Stimulated activated CD8-positive, alpha-beta memory T cell treated with anti-CD3 and anti-CD28 coated beads, Interleukin-15, amount 100 ng/mL, for 1 hour (primary cell): ENCODE measurements at places on chromosomes 2 and 18.

DNA sequence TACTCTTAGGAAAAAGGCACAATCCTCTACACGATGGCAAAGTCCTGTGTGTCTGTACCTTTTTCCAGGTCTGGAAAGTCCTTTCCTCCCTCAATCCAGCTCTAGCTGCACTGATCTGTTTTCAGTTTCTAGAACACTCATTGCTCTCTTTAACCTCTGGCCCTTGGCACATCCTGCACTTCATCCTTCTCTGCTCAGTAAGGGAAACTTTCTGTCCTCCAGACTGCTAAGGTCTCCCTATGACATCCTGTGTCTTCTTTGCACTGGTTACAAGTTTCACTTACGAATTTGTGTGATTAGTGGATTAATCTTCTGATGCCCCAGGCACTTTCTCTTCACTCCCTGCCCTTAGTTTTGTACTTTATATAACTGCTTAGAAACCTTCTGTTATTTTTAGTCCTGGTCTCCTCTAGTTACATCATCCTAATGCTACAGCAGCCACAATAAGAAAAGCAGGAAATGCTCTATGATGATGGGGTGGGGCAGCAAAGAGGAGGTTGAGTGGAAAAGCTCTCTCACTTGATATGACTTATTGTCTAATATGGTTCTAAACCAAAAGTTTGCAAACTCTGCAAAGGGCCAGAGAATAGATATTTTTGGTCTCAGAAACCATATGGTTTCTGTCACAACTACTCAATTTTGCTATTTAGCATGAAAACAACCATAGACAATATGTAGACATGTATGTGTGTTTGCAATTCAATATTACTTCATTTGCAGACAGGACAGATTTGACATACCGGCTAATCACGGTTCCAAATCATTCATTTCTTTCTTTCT is 568.2 kb downstream of the THSD7B start:
- DNase-seq: no peak

DNA sequence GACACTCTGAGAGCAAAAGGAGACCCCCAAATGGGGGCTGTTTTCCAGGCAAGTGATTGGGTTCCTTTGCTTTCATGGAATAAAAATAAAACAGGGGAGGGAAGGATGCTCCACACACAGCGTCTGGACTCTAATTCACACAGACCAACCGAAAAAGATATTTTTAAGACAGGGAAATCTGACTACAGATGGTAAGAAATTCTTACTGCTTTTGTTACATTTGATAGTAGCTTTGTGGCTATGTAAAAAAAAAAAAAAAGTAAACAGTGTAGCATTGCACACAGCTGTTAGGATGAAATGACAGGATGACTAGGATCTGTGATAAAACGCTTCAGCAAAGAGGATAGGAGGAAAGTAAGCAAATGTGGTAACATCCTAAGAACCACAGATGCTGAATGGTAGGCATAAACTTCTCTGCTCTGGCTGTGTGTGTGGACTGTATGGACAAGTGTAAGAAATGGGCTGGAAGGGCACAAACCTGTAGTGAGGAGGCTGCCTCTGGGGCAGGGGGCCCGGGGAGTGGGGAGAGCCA is 207.6 kb downstream of the ANAPC1 start:
- DNase-seq: no peak

DNA sequence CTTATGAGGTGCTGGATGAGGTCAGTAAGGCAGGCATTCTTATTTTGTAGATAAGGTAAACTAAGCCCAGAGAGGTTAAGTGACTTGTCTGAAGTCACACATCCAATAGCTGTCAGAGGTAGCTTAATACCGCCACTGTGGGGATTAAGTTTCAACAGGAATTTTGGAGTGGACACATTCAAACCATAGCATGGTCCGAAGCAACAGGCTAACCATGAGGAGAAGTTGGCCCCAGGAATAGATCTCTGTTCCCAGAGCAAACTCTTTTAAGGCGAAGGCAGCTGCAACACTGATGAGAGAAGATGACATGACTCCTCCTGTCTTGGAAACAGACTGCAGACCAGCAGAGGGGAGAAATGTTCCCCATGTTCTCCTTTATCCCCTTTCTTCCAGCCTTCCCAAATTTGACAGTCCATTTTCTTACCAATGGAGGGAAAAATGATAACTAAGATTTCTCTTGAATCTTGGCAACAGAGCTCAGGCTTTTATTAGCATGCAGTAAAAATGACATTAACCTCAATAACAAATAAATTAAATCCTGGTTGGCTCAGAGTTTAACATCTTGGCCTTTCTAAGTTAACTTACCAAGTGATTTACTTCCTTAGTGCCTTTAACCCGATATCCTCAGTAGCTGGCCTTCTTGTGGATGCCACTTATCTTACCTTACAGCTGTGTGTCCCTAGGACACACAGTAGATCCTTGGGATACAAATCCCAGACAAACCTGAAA is 67.9 kb upstream of the STPG4 start:
- DNase-seq: no peak

DNA sequence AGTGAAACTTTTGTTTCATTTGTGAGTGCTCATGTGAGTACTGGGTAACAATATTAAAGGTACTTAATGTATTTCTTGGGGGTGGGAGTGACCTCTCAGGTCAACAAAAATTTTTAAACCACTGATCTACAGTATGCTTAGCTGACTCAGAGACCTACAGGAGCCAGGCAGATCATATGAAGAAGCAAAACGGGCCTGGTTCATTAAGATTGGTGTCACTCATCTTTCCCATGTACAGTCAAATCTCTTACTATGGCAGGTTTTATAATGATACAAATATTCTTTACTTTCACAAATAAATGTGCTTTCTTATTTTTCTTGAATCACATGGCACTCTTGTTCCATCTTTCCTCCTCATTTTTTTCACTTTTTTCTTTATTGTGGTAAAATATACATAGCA is 7.7 kb upstream of the TMSB10 start:
- no peak for DNase-seq

DNA sequence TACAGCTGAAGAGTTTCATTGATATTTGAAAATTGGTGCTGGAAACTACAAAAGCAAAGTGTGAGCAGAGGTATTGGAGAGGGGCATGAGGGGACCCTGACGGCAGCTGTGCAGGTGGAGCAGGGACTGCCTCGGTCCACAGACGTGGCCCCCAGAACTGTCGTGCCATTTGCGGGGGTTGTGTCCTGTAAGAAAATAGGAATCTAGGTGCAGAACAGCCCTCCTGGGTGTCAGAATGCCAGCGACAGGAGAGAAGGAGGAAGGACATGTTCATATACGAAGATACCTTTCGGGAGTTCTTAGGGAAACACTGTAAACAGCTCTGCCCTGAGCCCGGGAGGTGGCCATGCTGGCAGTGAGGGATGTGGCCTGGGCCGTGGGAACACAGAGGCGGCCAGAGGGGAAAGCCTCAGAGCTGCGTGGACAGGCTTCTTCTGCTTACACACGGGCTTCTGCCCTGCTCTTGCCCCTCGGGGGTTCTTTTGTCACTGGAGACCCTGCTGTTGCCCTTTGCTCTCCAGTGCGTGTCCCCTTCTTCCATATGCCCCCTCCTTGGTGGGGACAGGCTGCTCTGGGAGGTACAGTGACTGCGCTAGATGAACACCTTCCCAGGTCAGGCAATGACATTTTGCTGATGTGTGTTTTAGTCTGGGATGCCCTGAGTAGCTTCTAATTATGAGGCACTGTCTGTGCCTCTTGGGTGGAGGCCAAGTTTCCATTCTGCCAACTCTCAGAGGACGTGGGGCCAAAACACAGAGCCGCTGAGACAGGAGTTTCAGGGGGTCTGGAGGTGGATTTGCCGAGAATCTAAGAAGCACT is 81.9 kb upstream of the TXNDC2 start:
- no peak for DNase-seq

- no peak for DNase-seq
Measured at GRCh38 chr2:55213822-55214221, 18.3 kb downstream of the CLHC1 start.

GRCh38 chr2:175017618-175018414 is 12.6 kb upstream of the CHN1 start:
- DNase-seq: no peak

GRCh38 chr18:72799106-72799505 is 68.7 kb downstream of the NETO1 start:
- no peak for DNase-seq

- DNase-seq: no peak
Measured at GRCh38 chr18:63528863-63529492, 13.2 kb upstream of the SERPINB12 start.

DNA sequence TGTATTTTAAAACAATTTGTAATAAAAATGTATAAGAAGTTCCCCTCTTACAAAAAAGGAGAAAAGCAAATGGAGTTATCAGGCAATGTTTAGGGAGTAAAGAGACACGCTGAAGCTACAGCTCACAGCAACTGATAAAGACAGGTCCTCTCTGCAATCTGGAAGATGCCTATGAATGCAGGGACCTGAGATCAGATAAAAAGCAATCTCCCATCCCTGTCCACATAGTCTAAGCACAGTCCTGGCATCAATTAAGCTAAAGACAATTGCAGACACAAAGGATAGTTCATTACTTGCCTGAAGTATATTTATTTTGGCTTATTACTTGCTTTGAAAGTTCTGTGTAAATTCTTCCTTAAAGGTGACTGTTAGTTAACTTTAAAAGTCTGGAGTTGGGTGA is 5.0 kb downstream of the EIF2AK3 start:
- no peak for DNase-seq

- DNase-seq: no peak
Measured at GRCh38 chr2:46326231-46326980, 29.2 kb downstream of the EPAS1 start.

GRCh38 chr2:12918835-12919445 is 202.2 kb downstream of the TRIB2 start:
- DNase-seq: no peak

DNA sequence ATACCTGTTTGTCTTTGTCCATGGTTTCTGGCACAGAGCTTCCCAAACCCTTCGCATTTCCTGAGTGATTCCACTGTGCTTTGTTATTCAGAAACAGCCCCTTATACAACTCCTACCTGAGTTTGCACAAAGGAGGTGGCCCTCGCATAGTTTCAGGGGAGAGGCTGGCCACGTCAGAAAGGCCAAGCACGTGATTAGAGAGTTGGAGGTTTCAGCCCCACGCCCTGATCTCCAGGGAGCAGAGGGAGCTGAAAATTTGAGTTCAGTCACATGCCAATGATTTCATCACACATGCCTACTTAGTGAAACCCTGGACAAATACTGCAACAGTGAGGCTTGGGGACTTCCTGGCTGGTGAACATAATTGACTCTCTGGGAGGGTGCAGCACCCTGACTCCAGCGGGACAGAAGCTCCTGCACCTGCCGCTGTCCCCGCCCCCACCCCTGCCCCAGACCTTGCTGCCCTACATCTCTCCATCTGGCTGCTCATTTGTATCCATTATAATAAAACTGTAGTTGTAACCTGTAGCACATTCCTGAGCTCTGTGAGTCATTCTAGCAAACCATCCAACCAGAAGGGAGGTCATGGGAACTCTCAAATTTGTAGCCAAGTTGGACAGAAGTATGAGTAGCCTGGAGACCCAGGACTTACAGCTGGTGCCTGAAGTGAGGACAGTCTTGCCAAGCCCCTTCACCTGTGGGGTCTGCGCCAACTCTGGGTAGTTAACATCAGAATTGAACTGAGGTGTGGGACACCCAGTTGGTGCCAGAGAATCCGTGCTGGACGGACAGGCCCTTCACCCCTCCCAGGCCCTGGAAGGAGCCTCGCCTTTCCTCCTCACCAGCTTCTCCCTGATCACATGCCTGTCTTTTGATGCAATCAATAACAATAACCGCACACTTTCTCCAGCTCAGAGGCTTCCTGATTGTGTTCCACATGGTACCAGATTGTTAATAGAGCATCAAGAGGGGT is 224.3 kb downstream of the ANAPC1 start:
- no peak for DNase-seq

DNA sequence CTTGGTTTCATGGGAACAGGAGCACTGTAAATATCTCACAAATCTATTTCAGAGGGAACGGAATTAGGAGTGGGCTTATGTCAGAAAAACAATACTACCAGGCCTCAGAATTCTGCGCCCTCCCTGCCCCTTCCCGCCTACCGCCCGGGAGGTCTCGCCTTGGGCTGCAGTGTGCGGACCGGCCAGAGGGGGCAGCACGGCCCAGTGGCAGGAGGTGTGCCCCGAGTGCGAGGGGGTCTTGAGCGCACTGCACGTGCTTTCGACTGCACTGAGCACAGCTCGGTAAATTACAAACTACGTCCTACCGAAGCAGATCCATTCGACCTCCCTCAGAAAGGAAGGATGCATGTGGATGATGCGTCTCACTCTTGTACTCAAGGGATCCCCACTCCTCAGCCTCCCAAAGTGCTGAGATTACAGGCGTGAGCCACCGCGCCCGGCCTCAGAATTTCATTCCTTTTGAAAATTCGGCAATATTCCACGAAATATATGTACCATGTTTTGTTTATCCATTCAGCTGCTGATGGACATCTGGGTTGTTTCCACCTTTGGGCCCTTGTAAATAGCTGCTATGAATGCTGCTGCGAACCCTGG is 297.0 kb downstream of the BCL2 start:
- no peak for DNase-seq

DNA sequence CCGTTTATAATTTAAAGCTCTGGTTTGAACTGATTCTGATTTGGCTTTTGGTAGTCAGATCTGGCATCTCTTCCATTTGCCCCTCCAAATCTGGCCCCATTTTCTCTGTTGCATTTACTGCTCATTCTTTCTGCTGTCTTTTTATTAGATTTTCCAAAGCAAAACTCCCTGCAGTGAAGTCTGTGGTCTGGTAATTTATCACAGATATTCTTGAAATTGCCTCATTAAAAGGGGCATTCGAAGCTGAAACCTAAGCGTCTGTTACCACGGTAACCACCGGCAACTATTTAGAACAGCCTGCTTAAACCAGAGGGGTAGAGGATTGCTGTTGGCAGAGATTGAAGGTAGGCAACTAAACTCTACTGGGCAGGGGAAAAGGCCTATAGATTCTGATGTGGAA is 111.5 kb upstream of the UPP2 start:
- no peak for DNase-seq

GRCh38 chr2:52428224-52428623 is 1339.4 kb upstream of the CHAC2 start:
- no peak for DNase-seq

GRCh38 chr2:10252661-10253060 is 50.0 kb upstream of the HPCAL1 start:
- no peak for DNase-seq

- no peak for DNase-seq
Measured at GRCh38 chr2:177693658-177694339, 301.2 kb downstream of the AGPS start.

- DNase-seq: no peak
Measured at GRCh38 chr18:40493316-40493715, 1461.7 kb upstream of the PIK3C3 start.

DNA sequence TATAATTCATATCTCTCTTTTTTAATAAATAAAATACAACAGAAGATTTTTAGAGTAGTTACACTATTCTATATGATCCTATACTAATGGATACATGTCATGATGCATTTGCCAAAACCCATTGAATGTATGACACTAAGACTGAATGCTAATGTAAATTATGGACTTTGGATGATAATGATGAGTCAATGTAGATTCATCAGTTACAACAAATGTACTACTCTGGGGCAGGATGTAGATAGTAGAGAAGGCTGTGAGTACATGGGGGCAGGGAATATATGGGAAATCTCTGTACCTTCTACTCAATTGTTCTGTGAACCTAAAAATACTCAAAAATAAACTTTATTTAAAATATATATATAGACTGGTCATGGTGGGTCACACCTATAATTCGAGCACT is 45.6 kb upstream of the NEDD4L start:
- DNase-seq: no peak

- no peak for DNase-seq
Measured at GRCh38 chr2:15798701-15799431, 141.5 kb upstream of the MYCN start.

- DNase-seq: no peak
Measured at GRCh38 chr2:223725986-223726970, 111.1 kb downstream of the AP1S3 start.
